ENCODE measurements at places on chromosomes 12 and 14. TPM values are rescaled to one million over a fixed set of nuclear protein-coding genes. Genes with fewer than 3 reads are reported as not detected.

GRCh38 chr12:31589904-31590641 lies 863 bp downstream of the DENND5B start:
- peak; percentile 76 for DNase-seq

GRCh38 chr14:61805451-61805850 lies 43.2 kb downstream of the SNAPC1 start:
- DNase-seq = no peak

DNA sequence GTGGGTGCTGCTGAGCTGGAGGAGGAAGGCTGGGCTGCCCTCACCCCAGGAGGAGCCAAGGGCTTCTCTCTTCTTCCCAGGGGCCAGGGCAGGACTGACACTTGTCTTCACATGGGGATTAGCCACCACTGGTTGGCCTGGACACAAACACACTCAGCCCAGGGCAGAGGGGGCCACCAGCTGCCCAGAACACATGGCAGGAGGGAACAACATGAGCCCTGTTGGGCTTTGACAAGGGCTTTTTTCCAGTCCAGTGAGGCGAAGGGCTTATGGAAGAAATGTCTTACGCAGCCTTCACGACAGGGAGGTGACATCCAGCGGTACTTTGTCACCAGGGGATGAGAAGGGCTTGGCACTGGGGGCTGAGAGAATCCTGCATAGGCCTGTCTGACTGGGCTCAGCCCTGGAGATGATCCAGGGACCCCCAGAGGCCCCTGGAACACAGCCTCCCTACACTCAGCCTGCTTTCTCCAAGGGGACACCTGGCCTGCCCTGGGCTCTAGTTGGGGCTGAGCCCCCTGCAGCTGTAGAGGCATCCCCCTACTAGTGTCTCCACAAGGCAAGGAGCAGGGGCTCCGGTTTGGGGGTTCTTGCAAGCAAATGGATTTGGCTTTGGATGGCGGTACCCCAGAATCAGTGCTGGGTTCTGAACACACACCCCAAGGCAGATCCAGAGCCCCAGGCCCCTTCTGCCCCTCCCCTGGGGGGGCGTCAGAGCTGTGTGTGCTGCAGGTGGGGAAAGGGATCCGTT lies 18.9 kb downstream of the ARL6IP4 start:
- no peak for DNase-seq

DNA sequence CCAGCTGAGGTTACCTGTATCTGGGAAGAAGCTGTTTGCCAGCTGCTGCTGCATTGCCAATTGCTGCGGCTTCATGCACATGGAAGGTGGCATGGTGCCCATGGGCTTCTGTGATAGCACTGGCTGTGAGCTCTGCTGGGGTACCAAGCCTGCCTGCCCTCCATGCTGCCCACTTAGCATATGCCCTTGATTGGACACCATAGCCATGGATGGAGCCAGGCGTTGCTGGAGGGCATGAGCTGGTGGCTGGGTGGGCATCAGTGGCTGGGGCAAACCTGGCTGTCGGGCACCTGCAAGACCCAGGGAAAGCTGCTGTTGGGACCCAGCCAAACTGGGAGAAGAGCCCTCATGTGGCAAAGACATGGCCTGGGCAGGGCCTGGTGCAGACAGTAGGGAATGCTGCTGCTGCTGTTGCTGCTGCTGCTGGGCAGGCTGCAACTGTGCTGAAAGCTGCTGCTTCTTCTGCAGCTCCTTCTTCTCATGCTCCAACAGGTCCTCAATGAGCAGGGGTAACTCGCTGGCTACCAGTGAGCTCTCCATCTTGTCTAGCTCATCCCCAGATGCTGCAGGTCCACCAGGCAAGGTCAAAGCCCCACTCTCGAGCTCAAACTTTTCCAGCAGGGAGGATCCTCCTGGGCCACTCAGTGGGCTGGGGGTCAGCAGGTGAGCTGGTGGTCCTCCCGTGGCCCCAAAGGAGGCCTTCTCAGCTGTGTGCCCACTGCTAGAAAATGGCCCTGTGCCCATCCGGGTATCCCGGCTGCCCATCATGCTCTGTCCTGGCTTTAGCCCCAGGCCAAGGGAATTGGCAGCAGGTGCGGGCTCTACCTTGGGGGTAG lies 18.8 kb upstream of the PRKAG1 start:
- no peak for DNase-seq

DNA sequence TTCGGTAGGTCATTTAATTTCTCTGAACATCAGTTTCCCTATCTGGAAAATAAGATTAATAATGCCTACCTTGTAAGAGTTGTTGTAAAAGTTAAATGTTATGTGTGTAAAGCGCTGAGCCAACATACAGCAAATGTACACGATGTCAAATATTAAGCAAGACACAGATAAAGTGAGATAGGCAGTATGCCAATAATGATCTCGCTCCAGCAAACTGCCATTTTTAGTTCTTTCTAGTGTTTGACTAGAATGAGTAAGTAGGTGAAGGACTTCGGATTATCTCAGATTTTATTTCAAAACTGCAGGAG lies 840 bp downstream of the DHRS7 start:
- no peak for DNase-seq

- DNase-seq = no peak
Observed at GRCh38 chr12:20421421-20421820, 53.1 kb downstream of the PDE3A start.

- DNase-seq = peak; percentile 77
Observed at GRCh38 chr14:36941783-36942521, 230.5 kb downstream of the SLC25A21 start.

DNA sequence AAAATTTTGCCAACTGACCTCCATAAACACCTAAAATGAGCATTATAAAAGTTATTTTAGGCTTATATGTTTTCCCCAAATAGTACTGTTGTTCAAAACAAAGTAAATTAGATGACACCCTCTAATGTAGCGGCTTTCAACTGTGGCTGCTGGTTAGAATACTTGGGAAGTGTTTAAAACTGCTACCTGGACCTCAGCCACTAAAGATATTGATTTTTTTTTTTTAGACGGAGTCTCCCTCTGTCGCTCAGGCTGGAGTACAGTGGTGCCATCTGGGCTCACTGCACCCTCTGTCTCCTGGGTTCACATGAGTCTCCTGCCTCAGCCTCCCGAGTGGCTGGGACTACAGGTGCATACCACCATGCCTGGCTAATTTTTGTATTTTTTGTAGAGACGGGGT lies 16.2 kb downstream of the PRORP start:
- no peak for DNase-seq

JAG2 gene
- polyA plus RNA-seq = 27.2 TPM

GYS2 gene
- polyA plus RNA-seq = not detected

KRT78 gene
- polyA plus RNA-seq = 0.76 TPM

TBX3 gene
- 2.5 TPM for polyA plus RNA-seq

PPP4R3A gene
- 35.7 TPM for polyA plus RNA-seq

DDX55 gene
- polyA plus RNA-seq = 10.9 TPM

TAOK3 gene
- polyA plus RNA-seq = 12.3 TPM

ZNF219 gene
- polyA plus RNA-seq = 15.4 TPM
